NCI-H2081 (cell line): ENCODE measurements at places on chromosomes 7 and 10.

DNA sequence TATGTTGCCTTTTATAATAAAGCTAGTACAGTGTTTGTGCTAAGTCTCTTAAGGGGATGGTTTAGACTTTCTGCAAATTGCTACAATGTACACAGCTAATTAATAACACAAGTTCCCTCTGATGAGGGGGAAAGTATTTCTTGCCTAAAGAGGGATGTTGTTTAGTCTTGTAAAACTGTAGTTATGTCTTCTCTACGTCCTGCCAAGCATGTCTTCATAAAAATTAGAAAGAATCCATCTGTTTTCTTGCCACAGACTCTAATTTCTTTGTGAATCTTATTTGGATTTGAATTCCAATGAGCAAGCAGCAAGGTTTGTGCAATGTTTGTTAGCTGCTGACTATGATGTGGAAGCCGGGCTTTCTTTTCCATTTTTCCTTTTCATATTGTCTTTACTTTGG, 28.2 kb downstream of the ADARB2 start:
- DNase-seq, result no peak

- DNase-seq, result no peak
These were observed 145.3 kb upstream of the SVIL start for GRCh38 chr10:29780096-29780495.

DNA sequence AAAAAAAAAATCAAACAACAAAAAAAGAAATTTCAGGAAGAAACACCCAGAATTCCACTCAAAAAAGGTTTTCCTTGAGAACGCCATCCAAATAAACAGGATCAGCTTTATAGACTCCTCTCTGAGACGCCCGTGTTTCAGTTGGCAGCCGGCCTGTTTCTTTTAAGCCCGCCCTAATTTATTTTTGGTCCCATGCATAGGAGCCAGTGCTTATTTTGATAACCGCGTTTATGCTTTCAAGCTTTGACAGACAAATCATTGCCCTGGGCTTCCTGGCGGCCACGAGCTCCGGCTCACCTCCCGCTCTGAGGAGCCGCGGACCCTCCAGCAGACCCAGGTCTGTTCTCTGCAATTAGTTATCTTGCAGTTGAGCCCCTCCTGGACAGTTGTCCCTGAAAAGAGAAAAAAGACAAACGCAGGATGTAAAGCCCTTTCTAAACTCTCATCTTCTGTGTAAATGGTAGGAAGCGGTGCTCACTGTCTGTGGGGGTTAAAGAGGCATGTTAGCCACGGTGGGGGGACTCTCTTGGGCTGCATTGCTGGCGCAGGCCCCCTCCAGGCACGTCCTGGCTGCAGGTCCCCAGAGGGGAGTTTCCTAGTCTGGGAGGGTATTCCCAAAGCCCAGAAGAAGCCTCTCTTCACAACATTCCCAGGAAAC, 22.2 kb upstream of the UNCX start:
- DNase-seq, result no peak

GRCh38 chr7:84939888-84940287, 247.0 kb downstream of the SEMA3D start:
- DNase-seq, result no peak

DNA sequence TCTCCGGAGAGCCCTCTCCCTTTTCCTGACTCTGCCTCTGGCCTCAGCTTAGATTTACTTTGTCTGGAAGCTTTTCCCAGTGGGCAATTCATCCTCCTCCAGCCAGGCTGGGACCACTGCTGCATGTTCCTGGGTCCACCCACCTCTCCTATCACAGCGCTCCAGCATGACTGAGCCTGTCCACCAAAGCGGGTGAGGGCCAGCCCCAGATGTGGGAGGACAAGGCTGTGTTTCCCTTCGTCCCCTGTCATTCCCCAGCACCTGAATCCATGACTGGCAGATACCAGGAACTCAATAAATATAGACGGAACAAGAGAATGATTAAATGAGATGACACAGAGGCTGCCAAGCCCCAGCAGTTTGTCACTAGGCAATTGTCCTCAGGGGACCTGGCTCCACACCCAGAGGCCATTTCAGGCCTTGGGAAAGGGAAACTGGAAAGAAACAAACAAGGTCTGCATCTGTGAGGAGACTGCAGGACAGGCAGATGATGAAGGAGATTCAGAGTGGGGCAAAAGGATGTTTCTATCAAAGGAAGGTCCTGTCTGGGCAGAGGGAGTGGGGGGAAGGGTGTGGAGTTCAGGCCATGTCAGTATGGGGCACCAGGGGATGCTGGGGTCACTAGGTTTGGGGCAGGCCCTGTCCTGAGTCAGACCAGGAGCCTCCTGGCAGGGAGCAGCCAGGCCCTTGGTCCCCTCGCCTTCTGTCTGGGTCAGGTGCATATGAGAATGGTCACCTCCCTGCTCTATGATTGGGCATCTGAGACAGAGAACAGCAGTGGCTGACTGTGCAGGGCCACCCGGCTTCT, 576.4 kb downstream of the GRID1 start:
- no peak for DNase-seq

DNA sequence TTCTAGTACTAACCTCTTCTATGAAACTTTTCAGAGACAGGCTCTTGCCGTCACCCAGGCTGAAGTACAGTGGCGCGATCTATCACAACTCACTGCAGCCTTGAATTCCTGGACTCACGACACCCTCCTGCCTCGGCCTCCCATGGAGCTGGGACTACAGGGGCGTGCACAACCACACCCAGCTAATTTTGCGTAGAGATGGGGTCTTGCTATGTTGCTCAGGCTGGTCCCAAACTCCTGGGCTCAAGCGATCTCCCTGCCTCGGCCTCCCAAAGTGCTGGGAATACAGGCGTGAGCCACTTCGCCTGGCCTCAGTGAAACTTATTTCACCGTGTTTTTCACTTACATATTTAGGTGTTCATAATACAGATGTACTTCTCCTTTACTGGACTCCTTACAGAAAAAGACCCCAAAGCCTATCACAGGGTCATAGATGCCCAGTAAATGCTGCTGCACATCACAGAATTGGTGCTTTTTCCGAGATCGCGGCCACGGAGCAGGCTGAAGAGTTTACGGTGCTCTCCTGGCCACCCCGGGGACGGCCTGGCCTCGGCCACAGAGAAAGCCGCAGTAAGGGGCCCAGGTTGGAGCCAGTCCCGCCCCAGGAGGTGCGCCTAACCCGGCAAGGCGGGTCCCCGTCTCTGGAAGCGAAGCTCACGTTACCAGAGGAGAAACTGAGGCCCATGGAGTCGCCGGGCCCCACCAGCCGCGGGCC, 595 bp downstream of the TBL2 start:
- DNase-seq, result no peak

GRCh38 chr7:44309271-44310091, 15.9 kb downstream of the CAMK2B start:
- DNase-seq, result no peak

GRCh38 chr7:128811631-128812430, 18.4 kb upstream of the FLNC start:
- peak; percentile 59 for DNase-seq

DNA sequence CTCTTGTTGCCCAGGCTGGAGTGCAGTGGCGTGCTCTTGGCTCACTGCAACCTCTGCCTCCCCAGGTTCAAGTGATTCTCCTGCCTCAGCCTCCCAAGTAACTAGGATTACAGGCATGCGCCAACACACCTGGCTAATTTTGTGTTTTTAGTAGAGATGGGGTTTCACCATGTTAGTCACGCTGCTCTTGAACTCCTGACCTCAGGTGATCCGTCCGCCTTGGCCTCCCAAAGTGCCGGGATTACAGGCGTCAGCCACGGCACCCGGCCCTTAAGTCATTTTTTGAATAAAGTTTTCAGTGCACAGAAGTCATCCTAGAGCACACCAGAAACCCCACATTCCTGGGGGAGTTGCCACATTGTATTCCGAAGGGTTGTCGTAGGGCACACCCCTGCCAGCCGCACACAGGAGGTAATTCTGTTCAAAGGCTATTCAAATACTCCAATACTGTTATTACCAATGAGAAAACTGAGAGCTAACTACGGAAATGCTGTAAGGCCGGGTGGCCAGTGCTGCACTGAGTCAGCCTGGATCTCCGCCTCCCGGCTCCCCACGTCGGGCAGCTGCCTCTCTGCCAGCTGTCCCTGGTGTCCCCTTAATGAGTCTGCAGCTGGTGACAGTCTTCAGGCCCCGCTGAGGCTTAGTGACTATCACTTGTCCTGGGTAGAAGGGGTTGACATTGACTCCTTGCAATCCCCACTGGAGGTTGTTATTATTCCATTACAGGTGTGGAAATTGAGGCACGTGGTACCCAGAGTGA, 8.6 kb upstream of the RFC2 start:
- DNase-seq, result no peak

DNA sequence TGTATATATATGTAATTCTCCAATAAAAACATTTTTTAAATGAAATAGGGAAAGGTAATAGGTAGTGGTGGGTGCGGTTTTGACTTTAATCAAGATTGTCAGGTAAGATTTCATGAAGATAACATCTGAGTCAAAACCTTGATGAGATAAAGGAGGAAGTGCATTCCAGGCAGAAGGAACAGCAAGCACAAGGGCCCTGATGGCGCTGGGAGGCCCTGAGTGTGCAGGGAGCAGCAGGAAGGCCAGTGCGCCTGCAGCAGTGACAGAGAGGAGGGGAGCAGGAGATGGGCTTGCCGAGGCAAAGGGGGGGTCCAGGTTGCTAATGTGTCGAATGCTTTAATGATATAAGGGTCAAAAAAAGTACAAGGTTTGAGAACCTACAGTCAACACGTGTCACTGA, 69.8 kb downstream of the GNA12 start:
- DNase-seq, result no peak

- DNase-seq, result no peak
These were observed 116.3 kb upstream of the RET start for GRCh38 chr10:42960491-42960990.

DNA sequence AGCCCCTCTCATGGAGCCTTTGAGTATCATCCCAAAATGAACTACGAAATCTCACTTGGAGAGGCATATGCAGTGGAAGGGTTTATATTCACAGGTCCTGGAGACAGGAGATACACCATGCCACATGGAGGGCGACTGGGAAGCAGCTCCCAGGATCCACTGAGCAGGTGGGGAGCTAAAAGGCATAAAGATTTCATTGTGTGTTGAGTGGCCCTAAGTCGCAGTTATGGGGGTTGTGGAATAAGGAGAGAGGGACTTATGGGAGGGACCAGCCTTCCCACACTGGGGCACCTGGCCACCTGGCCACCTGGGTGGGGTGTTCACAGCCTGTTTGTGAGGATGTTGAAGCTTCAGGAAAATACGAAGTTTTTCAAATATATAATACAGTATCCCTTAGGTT, 37.0 kb upstream of the CHST3 start:
- no peak for DNase-seq

DNA sequence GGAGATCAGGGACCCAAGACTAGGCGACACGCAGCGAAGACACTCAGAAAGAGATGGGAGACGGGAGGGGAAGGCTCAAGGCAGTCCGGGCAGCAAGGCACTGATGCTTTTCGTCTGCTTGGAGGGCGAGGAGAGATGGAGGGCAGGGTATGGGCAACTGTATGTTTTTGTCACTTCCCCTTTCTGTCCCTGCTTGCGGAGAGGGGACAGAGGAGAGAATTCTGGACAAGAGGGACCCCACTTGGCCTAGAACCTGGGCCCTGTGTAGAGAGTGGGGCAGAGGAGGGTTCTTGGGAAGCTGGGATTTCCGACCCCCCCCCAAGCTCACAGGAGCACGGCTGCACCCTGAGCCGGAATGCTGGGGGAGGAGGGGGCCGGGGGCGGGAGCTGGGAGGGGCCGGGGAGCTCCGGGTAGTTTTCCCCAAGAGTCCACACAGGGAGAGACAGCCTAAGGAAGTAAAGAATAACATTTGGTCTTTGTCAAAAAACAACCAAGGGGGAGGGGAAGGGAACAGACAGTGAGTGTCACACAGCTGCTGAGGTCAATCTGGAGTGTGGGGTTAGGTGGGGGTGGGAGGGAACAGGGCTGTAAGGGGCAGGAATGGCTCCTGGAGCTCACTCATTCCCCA, 1.8 kb downstream of the LRCH4 start:
- DNase-seq, result no peak

- DNase-seq, result no peak
These were observed 10.0 kb upstream of the SFRP5 start for GRCh38 chr10:97781618-97782331.

- no peak for DNase-seq
These were observed 13.4 kb downstream of the NHLRC2 start for GRCh38 chr10:113867904-113868303.

DNA sequence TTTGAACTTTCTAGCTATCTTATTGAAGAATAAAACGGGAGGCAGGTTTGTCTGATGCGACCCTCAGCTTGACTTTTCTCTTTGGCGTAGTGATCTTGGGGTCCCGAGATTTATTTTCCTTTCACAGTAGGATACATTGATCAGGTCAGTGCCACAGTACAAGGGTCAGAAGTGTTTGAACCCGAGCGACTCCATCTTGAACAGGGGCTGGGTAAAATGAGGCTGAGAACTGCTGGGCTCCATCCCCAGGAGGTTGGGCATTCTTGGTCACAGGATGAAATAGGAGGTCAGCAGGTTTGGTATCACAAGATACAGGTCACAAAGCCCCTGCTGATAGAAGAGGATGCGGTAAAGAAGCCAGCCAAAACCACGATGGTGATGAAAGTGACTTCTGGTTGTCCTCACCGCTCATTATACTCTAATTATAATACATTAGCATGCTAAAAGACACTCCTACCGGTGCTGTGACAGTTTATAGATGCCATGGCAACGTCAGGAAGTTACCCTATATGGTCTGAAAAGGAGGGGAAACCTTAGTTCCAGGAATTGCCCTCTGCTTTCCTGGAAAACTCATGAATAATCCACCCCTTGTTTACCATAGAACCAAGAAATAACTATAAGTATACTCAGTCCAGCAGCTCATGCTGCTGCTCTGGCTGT, 3.0 kb upstream of the TECPR1 start:
- DNase-seq, result no peak

DNA sequence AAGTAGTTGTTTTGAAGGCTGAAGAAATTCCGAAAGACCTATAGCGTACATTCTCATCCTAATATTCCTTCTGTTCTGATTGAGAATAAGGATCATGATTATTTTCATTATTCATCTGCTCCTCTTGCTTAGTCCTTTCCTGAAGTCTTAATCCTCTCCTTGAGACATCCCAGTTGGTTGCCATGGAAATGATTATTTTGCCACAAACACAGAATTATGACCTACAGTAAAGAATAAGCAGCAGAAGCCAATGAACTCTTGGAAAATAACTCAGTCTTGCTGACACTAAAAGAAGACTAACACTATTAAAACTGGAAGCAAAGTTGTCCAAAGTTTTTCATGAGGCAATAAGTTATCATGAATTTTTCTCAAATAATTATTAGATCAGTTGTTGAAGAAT, 47.8 kb upstream of the JAZF1 start:
- no peak for DNase-seq

DNA sequence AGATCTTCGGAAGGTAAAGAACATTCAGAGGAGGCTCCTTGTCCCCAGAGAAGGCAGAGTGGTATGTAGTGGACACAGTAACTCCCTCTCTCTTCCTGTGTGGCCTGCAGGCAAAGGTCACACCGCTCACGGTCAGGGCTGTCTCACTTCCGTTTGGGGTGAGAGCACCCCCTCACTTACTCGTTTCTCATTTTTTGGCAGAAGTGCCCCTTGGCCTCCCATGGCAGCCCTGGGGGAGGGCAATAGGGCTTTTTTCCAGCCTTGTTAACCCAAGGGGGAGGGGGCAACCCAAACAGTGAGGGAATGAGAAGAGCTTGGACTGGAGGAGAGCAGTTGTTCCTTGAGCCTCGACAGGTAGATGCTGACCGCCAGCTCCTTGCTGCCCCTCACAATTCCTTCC, 31.8 kb upstream of the SRGN start:
- no peak for DNase-seq
